ENCODE measurements at places on chromosomes 12 and 14. TPM values are rescaled to one million over a fixed set of nuclear protein-coding genes. Genes with fewer than 3 reads are reported as not detected.

DNA sequence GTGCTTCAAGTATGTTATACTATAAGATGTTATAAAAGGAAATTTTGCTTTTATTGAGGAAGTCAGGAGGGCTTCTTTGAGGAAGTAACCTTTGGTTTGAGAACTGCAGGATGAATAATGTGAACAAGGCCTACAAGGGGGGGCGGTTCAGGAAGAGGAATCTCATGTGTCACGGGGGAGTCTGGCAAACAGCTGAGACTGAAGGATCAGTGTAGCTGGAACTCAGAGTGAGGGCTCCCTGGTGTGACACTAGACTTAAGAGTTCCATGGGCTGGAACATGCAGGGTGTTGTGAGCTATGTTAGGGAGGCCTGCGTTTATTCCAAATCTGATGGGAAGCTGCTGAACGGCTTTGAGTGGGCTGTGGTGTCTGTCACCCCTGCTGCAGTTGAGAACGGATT lies 62.3 kb downstream of the UNC79 start:
- DNase-seq: no peak

GRCh38 chr14:95531969-95532368 lies 2.9 kb upstream of the GLRX5 start:
- DNase-seq: no peak

DNA sequence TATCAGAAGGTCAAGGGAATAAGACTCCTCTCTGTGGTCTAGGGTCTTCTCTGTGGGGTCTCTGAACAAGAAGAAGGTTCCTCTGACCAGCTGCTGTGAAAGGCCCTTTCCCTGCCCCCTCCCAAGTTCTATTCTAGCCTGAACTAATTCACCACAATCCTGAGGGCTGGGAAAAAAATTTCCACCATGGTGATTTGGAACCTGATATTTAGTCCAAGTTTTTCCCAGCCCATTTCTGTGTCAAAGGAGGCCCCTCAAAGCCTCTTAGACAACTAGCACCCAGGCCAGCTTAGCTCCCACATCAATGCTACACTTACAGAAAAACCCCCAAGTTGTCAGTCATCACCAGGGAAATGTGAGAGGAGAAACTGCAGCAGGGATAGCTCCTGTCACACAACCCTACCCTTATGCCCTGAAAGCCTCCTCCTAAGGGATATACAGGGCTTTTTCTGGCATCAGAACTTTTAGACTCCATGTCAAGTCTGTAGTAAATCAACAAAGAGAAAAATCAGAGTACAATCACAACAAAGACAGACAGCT lies 4.5 kb downstream of the FMNL3 start:
- DNase-seq: no peak

DNA sequence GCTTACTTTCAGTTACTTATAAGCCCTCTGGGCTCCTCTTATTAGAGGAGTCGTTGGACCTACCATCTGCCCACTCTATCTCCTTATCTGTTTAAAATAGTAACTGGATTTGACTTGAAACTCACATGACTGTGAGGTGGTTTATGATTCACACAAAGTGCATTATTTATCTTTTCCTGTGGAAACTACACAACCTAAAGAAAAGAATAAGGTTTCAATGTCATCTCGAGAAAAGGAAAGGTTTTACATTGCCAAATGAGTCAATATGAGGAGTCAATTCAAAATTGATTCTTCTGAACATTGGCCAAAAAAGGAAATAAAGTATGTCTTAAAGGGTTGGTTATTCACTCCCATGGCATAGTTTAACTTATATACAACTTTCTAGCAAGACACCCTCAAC lies 225.0 kb upstream of the G2E3 start:
- no peak for DNase-seq

- DNase-seq: no peak
Measured at GRCh38 chr12:41466802-41467201, 278.7 kb downstream of the PDZRN4 start.

- no peak for DNase-seq
Measured at GRCh38 chr12:65331456-65331855, 53.0 kb downstream of the MSRB3 start.

- no peak for DNase-seq
Measured at GRCh38 chr12:114136631-114137030, 170.5 kb upstream of the RBM19 start.

- no peak for DNase-seq
Measured at GRCh38 chr14:22807432-22808087, 7.7 kb downstream of the SLC7A7 start.

DNA sequence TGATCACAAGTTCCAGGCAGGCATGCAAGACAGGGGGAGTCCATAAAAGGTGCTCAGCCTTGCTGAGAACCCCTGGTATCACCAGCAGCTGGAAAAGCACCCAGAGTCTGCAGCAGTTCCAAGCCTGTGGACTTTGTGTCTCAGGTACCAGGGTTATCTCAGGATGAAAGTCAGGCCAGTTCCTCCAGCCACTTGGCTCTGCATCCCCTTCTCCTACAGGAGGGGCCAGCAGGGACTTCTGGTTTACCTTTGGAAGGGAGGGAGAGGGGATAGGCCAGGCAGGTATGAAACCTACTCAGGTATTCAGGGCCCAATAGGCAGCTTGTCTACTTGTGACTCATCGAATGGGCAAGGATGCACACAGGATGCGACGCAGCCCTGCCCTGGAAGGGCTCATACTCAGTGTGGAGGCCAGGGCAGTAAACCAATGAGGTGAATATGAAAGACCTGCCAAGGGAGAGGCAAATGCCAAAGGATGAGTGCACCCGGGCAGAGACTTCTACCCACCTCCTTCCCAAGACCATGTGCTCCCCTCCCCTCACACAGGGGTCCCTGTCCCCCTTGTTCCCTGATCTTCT lies 148.2 kb downstream of the SLC38A6 start:
- DNase-seq: no peak

DNA sequence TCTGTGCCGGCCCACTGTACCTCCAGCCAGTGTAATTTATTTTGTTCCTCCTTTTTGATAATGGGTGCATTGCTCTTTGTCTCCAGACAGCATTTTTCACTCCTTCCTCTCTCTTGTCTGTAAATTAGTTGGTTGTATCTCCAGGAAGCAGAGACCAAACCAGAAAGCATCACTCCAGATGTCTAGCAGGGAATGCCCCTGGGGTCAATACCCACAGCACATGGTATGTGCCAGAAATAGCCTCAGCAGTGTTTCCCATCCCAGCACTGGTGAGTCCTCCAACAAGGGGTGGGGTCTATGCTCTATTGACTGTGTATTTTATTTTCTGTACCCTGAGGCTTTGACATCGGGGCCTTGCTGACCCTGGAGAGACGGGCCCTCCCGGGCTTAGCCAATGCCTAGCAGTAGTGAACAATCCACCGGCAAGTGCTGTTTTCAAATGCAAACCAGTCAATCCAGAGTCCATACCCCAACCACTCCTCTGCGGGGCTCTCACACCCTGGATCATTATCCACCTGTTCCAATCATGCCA lies 50.2 kb upstream of the FZD10 start:
- no peak for DNase-seq

DNA sequence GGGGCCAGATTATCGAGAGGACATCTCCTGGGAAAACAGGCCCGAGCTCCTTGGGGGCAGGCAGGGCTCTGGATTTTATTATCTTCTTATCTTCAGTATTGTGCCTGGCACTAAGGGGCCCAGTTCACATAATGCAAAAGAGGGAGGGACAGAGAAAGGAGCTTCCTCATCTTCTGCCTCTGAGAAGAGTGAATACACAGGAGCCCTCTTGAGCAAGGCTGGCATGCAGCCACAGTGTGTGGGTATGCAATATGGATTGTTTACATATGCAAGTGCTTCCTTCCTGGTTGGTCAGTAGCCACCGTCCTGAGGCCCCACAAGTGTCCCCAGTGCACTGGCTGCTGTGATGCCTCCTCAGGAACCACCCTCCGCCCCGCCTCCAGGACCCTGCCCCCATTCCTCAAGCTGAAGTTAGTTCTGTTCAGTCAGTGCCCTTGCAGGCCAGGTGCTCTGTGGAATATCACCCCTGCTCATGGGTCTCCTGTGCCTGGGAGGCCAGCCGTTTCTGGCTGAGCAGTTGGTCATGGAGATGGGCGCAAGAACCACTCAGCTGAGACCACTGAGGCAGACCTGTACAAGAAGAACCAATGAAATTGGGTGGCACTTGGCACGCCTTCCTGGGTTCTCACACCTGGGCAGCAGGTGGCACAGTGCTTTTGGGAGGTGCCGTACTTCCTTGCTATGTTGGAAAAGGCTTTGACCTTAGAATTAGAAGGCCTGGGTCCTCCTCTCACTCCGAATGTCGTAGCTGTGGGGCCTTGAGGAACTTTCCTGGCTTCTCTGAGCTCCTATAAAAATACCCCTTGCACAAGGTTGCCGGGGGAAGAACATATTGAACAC lies 35.1 kb upstream of the ACTN1 start:
- DNase-seq: peak; percentile 92

DNA sequence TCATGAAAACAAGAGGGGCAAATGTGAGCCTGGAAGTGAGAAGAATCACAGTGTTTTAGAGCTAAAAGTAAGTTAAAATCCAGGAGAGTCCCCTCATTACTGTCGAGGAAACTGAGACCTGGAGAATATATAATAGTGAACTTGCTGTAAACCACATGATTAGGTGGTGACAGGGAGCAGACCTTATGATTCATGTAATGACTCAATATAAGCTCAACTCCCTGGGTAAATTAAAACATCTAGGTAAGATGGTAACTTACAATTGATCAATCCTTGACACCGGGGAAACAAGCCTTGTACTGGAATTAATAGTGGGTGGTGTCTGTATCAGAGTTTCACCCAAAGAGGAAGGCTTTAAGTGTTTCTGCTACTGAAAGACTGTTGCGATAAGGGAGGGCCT lies 269.3 kb downstream of the SNAPC1 start:
- no peak for DNase-seq

DNA sequence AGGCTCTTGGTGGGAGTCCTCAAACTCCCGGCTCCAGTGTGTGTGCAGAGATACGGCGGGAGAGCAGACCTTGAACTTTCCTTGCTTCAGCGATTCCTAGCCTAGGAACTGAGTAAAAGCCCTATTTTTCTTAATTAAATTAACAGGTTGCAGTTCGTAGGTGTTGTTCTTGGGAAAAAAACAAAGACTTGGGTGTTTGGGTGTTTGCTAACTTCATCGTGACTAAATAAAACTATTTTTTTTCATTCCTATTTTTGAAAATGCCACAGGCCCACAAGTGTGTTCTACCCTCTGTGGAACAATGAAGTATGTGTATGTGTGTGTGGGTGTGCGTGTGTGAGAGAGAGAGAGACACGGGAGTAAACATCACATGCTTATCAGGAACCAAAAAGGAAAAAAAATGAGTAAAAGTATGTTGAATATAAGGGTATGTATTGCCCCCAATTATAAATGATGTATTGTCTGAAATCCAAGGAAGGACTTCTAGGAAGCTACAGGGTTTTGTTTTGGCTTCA lies 651 bp downstream of the TMEM117 start:
- no peak for DNase-seq

DNA sequence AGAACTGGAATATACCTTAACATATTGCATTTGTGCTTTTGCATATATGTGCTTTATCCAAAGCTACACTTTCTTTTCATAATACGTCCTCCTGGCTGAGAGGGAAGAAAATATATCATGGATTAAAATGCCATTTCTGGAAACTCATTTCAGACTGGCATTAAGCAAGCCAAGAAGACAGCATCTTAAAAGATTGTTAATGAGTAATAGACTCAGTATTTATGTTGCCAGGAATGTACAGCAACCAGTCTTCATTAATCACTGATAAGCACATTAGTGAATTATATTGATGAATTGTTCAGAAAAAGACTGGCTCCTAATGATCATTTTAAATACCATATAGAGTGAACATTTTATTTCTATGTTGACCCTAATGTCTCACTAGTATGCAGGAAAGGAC lies 134.9 kb upstream of the IFNG-AS1 start:
- no peak for DNase-seq

DNA sequence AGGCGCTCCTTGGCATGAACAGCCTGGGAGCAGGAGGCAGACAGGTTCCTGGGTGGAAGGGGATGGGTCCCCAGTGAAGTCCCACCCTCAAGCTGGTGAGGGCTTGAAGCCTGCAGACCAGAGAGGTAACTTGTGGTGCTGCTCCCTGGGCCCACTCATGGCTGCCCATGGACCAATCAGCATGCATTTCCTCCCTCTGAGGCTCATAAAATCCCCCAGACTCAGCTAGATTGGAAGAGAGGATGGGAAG lies 50.2 kb downstream of the A2M start:
- DNase-seq: no peak

- DNase-seq: no peak
Measured at GRCh38 chr12:78886719-78887407, 22.3 kb downstream of the SYT1 start.

- DNase-seq: no peak
Measured at GRCh38 chr12:16611146-16611545, 5.2 kb upstream of the LMO3 start.

DNA sequence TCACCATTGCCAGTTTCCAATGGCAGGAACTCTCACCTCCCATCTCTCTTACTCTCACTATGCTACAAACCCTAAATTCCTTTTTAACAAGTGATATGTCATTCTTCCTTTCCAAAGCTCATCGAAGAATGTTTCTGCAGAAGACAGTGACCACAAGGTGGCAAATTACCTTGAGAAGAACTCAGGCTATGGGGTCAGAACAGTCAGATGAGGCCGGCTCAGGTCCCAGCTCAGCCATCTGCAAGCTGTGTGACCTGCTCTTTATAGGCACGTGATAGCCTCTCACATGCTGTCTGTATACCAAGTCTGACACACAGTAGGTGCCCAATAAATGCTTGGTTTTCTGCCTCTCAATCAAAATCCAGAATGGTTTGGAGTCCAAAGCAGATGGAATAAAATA lies 80.7 kb downstream of the FOXN3 start:
- DNase-seq: no peak

GRCh38 chr12:99752740-99753139 lies 105.2 kb downstream of the GARIN6 start:
- no peak for DNase-seq

GRCh38 chr14:100159865-100160533 lies 554 bp upstream of the DEGS2 start:
- no peak for DNase-seq

- no peak for DNase-seq
Measured at GRCh38 chr12:49365542-49365941, 1.7 kb upstream of the SPATS2 start.

DNA sequence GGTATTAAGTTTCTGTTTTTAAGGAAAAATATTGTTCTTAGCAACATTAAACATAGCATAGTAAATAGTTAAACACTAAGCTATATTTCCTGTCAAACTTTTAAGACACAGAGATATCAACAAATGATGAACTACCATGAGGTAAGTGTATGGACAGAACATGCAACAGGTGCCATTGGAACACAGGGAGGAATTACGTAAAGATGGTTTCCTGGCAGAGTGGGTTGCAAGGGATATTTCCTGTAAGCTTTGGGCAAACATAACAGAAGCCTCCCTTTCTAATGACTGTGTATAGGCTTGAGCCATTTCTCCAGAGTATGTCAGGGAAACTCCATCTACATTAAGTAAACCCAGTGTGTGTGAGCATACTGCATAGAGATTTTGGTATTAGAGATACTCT lies 31.7 kb upstream of the HELB start:
- no peak for DNase-seq

OAS3 gene
- 22.3 TPM for total RNA-seq

PIWIL1 gene
- not detected for total RNA-seq

FSCB gene
- not detected for total RNA-seq

HELB gene
- 3.8 TPM for total RNA-seq

LAG3 gene
- total RNA-seq: 2.1 TPM

TMEM63C gene
- 34.9 TPM for total RNA-seq

TDRD9 gene
- 0.39 TPM for total RNA-seq

MYF5 gene
- not detected for total RNA-seq

GSG1 gene
- not detected for total RNA-seq

TAS2R43 gene
- 0.51 TPM for total RNA-seq

All from mucosa of descending colon (tissue), 3 donors.